ENCODE measurements at places on chromosomes 5 and 9.

DNA sequence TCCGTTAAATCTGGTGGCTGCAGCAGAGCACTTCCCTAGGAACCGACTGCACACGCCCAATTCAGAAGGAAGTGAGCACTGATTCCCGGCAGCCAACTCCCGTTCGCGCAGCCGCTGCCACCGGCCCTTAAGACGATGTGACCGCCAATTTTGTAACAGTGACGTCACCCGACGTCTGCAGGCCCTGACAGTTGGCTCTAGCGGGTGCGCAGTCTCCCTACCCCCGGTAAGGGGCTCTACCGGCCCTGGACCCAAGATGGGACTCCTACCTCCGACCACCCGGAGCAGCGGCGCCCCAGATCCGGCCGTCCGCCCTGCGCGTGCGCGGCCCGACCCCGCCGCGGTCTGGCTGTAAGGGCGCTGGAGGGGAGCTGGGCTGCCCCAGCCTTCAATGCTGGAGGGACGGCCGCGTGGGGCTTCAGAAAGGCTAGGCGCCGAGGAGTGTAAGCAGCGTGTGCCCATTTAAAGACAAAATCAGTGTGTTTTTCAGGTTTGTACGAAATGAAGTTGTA is 19.1 kb downstream of the DNAJA1 start:
- DNase-seq, result peak; percentile 43

- no peak for DNase-seq
These were observed 3.2 kb downstream of the WDR5 start for GRCh38 chr9:134139081-134139480.

- DNase-seq, result no peak
These were observed 91.6 kb downstream of the TMEM174 start for GRCh38 chr5:73264631-73265030.

GRCh38 chr5:107169867-107170266 is 500.9 kb downstream of the EFNA5 start:
- DNase-seq, result no peak

DNA sequence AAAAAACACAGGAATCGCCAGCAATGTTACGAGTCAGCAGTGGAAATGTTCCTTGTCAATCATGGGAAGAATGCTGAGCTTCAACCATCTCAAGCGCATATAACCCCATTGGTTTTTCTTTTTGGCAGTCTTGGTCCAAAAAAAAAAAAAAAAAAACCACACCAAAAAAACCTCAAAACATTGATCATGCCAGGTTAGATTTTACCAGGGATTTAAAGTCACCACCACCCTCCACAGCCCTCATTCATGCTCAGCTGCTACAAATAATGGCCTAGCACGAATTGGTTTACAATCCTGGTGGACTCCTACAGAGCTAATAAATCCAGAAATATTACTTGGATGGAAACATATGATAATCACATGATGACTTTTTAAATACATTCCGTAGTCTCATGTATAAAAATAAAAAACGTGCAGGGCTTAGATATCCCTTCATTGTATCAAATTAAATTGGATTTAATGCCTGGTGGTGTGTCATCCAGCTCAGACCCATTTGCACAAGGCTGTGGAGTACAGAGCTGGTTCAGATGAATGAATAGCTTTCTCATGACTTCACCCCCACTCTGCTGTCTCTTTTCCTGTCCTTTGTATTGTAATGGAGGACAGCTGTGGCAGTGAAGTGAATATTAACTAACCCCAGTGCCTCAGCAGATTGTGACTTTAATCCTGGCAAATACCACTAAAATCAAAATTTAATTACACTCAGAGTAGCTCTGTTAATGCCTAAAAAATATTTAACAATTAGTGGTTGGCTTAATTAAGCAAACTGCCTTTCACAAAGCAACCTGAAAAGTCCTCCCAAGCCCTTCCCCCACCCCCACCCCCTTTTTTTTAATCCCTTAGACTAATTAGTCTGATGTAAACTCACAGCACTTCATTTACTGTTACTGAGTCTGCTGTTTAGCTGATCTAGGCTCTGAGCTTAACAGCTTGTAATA is 626.5 kb upstream of the ZNF608 start:
- DNase-seq, result no peak

DNA sequence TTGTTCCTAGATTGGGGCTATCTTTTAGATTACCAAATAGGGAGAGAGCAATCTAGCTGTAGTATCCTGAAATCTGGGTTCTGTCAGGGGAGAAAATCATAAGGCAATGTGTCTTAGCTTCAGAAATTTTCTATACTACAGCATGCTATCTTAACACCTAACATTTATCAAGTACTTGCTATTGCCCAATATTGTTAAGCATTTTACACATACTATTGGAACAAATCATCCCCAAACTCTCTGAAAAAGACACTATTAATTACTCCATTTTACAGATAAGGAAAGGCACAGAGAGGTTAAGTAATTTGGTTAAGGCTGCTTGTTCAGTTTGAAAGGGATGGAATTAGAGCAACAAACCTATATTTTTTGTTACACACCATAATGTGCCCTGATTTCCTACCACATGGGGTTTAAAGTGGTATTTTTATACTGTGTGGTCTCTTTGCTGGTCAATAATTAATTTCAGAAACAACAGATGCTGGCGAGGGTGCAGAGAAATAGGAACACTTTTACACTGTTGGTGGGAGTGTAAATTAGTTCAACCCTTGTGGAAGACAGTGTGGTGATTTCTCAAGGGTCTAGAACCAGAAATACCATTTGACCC is 57.2 kb upstream of the RIC1 start:
- no peak for DNase-seq

DNA sequence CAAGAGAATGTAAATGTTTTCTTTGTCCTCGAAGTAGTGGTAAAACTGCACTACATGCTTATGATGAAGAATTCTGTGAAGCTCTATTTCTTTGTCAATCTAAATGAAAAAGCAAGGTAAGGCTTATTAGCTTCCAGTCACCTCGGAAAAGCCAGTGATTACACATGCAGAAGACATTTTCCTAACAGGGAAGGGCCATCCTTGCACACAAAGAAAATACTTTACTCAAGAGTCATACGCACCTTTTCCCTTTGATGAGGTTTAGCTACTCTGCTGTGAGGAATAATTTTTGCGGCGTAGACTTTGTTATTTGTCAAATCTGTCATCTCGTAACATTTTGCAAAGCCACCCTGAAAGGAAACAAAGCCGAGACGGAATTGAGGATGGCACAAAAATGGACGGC is 1.1 kb downstream of the PLK2 start:
- no peak for DNase-seq

DNA sequence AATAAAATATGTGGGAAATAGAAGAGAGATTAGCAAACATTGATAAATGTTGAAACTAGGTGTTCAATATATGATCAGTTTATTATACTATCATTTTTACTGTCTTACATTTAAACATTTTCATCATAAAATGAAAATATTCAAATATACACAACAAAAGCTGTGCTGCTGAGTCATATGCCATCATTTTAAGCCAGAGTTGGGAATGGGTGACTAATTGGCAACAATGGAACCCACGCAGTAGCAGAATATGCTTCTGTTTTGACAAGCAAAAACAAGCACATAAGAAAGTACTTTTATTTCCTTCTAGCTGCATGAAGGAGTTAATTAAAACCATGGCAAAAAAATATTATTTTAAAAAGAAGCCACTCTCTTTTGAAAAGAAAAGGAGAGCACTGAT is 340.0 kb upstream of the EDIL3 start:
- no peak for DNase-seq

DNA sequence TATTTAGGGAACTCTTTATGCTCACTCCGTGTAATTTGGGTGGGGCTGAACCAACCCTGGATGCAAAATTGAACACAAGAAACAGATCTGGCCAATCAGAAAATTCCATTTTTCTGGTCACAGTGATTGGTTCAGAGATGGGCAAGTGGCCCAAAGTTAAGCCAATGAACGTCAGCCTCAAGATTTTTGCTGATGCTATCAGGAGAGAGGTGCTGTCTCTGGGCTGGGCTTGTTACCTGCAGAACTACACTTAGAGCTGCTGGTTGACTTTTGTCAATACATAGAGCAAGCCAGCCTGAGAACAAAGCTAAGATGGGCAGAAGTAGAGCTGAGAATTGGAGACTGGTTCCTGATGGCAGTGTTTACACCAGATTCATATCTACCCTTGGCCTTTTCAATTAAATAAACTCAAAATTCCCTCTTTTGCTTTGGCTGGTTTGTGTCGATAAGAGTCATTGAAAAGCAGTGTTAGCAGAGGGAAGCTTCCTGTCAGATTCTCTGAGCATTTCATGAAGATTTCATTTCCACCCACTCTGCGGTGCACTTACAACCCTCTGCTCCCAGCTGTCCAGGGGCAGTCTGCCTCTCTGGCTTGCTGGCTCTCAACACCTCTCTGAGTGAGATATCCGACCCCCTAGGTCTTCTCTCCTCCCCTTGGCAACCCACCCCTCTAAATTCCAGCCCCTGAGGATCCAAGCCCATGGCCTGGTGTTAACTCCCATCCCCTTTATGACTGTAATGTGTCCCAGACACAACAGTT is 64.5 kb upstream of the PPARGC1B start:
- DNase-seq, result no peak

GRCh38 chr9:36997414-36997813 is 36.7 kb downstream of the PAX5 start:
- no peak for DNase-seq

DNA sequence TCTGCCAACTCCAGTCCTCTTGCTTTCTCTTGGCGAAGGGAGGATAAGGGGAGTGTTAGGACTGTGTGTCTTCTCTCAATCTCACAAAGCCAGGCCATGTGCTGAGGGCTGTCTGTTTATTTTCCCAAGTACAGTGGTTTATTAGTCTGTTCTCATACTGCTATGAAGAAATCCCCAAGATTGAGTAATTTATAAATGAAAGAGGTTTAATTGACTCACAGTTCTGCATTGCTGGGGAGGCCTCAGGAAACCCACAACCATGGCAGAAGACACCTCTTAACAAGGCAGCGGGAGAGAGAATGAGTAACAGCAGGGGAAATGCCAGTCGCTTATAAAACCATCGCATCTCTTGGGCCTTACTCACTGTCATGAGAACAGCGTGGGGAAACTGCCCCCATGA is 36.2 kb upstream of the CKS2 start:
- no peak for DNase-seq

DNA sequence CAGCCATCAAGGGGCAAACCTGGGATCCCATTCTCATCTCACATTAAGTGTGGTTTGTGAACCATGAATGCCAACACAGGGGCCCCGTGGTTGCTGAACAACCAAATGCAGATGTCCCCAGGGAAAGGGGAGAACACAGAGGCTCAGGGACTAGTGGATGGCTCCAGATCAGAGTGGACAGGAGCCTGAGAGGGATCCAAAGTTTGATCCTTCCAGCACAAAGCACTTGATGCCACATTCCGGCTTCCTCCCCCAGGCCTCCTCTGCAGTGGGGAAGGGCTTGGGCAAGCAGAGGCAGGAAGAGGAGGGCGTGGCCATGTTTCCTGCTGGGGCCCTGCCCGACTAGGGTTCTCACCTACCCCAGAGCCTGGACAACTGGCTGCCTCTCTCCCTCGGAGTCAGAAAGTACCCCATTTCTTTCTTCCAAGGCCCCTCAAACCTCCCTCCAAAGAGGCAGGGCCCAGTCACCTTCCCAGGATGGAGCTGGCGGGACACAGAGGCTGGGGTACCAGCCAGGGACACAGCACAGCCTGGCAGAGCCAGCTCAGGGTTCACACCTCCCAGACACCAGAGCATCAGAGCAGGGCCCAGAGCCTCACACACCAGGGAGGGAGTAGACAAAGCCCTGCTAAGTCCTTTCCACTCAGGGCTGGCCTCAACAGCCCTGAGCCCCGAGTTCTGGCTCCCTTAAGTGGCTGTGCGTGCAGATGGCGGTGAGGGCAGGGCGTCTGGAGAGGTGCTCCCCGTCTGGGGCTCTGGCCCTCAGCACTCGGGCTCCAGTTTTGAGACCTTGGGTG is 4.3 kb upstream of the RNF44 start:
- DNase-seq, result peak; percentile 69

- DNase-seq, result no peak
These were observed 483.0 kb upstream of the CDH18 start for GRCh38 chr5:20470997-20471396.

DNA sequence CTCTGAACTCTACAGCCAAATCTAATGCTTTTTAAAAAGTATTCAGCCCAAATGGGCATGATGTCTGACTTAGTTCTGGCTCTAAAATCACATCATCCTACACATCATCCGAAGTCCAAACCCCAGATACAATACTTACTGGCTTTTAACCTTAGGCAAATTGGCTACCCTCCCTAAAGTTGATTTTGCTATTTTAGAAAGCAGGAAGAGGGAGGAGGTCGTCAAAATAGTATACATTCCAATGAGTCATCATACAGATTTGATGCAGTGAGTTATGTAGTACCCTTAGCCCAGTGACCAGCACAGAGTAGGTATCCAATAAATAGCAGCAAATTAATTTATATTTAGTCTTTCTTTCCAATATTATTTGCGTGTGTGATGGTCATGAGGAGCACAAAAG is 582.0 kb upstream of the TUSC1 start:
- DNase-seq, result no peak

GRCh38 chr5:135880801-135881200 is 14.8 kb downstream of the IL9 start:
- no peak for DNase-seq

- no peak for DNase-seq
These were observed 74.0 kb downstream of the DIRAS2 start for GRCh38 chr9:90568667-90569066.

DNA sequence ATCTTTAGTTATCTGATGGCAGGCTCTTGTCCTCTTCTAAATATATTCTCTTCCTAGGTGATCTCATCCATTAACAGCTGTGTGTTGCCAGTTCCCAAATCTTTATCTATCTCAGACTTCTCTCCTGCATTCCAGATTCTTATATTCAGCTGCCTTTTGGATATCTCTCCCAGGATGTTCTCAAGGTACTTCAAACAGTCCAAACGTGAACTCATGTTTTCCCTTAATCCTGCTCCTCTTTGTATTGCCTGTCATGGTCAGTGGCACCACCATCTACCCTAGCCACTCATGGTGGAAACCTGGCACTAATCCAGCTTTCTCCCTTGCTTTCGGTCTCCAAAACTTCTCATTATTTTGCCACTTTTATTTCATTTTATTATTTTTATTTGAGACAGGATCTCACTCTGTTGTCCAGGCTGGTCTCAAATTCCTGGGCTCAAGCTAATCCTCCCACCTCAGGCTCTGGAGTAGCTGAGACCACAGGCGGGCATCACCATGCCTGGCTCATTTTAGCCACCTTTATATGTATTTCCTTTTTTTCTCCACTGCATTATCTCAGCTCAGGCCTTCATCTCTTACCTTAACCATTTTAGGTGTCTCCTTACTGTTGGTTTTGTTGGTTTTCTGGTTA is 3.8 kb downstream of the ZFYVE16 start:
- no peak for DNase-seq

DNA sequence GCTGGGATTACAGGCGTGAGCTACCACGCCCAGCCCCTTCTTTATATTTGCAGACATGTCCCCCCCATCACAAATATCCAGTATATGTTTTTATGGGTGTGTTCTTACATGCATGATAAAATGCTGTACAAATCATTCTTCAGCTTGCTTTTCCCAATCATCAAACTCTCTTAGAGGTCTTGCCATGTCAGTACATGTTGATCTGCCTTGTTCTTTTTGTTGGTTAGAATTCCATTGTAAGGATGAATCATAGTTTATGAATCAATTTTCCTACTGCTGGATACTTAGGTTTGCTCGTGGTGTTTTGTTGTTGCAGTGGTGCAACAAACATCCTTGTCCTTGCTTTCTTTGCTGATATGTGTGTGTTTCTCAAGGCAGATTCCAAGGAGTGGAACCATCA is 79.9 kb upstream of the NEURL1B start:
- DNase-seq, result no peak

GRCh38 chr9:13705373-13705772 is 425.9 kb upstream of the MPDZ start:
- no peak for DNase-seq

GRCh38 chr9:92140074-92140753 is 25.0 kb upstream of the SPTLC1 start:
- DNase-seq, result peak; percentile 66
